ENCODE measurements at places on chromosomes 7 and 10.

GRCh38 chr7:28478656-28479055 lies 66.3 kb downstream of the CREB5 start:
- no peak for DNase-seq

GRCh38 chr7:105581066-105581811 lies at the start of gene EFCAB10:
Gene EFCAB10 (minus strand): TSS chr7:105581493. CDS start chr7:105581463, 30 bp downstream.
- no peak for DNase-seq

DNA sequence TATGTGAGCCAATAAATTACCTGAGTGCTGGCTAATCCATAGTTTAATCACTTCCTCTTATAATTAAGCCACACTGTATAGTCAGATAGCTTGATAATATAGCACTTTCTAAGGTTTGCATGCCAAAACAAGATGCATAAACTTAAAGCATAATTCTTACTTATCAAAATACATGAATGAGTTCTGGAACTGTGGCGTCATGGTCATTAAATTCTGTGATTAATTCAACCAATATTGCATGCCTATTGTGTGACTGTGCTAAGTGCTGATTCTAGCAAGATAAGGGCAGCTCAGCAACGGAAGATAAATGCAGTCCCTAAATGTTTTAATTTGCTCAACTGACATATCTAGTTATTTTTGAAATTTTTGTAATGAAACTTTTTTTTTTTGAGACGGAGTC lies 29.7 kb downstream of the HOXA1 start:
- DNase-seq: no peak

- peak; percentile 89 for DNase-seq
Observed at GRCh38 chr7:7596176-7596575, 29.5 kb downstream of the MIOS start.

- no peak for DNase-seq
Observed at GRCh38 chr10:73601486-73601921, 10.4 kb upstream of the USP54 start.

All from inflammatory macrophage (primary cell).